ENCODE measurements at places on chromosomes 6 and 20.

- DNase-seq, result no peak
Measured at GRCh38 chr6:5713519-5713918, 293.2 kb downstream of the NRN1 start.

DNA sequence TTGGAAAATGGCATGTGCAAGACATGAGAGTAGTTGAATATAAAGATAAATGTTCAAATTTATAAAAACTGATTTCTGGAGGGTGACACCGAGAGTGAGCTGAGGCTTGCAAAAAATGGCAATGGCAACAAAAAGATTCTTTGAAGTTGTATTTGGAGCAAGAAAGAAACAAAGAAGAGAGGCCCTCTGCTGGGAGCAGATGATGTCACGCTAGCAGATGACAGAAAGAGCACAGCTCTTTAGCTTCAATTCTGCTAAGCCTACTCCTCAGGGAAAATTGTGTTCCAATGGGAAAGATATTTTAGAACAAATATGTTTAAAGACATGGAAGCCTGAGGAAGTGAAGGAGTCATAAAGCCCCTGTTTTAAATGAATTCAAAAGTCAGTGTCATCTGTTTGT lies 125.3 kb upstream of the NOX3 start:
- no peak for DNase-seq

DNA sequence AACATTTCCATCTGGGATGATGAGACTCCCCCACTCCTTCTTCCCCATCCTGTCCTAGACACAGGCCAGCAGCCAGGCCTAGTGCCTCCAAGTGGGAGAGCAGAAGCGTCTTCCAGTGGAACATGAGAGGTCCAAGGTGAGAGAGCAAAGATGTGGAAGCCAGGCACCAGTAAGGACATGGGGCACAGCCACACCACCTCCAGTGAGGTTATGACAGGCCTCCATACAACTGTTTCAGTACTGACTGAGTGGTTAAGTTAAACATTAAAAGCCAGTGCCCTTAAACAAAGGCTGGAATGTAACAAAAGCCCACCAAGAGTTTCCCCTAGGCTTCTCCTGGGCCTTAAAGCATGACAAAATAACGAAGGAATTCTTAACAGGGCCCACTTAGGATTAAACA lies 5.3 kb downstream of the ZBTB24 start:
- DNase-seq, result no peak

- DNase-seq, result no peak
Measured at GRCh38 chr20:34703424-34704176, 544 bp upstream of the TP53INP2 start.

DNA sequence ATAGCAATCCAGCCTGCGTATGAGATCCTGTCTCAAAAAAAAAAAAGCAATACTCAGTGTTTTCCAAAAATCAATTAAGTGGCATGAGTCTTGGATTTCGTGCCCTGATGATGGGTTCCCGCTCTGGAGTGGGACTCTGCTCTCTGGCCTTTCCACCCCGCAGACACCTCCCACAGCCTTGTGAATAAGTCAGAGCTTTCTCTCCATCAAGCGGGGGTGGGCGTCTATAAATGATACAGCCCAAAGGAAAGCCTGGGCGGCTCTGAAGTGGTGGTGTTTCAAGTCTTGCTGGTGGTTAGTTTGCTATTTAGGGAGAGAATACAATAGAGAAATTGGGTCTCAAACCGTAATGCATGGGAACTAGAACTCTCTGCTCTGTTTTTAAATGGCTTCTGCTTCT lies 52.5 kb upstream of the TAGAP start:
- DNase-seq, result no peak

- DNase-seq, result no peak
Measured at GRCh38 chr6:7060769-7061516, 46.8 kb upstream of the RREB1 start.

Measured in activated CD4-positive, alpha-beta T cell treated with anti-CD3 and anti-CD28 coated beads for 1 hour (primary cell).